ENCODE measurements at places on chromosomes 6 and 20.

DNA sequence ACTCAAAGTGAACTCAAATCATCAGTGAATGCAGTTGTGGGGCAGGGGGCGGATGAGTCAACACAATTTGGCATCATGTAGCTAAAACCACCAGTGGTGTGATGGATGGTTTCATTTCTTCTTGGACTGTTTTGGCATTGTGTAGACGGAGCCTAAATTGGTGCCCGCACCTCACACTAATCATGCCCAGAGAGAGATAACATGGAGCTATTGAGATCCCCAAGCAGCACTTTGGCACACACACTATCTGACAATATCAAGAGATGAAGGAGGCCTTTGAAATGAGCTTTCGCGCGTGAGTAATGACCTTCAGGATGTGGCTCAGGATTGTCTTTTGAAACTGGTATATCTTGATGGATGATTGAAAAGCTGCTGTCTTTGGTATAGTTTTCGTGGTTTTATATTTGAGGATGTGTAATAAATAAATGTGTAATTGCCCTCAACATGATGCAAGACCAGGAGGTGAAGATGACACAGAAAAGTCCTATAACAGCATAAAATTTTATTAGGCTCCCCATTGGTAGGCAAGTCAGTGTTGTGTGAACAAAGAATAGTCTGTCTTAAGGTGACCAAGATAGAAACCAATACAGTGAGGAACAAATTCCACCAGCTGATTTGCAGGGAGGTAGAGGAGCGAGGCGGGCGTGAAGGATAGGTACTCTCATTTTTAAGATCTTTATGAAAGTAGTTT, 174.2 kb downstream of the TSHZ2 start:
- DNase-seq = peak; percentile 73

DNA sequence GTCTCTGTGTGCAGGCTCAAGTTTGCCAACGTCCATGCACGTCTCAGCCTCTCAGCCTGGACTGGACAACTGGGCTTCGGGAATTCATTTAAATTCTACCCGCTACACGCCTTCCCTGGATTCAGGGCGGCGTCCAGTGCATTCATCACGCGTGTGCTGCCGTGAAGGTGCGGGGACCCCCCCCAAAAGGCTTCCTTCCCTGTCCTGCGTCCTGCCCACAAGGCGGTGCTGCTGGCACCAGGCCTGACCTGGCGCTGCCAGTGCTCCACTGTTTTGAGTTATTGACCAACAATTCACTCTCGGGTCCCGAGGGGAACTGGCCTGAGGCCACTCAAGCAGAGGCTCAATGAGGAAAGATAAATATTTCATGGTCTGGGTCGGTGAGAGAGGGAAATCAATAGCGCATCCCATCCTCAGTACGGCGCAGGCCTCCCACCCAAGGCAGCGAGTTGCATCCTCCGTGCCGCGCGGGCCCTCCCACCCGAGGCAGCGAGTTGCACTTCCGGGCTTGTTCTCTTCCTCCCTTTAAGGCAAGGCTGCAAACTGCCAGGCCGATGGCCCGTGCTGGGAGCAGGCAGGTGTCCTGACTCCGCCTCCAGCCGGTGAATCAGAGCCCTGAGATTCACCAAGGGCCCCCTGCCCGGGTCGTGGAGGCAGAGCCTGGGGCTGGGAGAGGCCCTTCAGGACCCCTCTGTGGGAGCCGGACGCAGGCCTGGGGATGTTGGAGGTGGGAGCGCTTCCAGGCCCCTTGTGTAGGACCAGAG, 22.8 kb upstream of the BHLHE23 start:
- peak; percentile 64 for DNase-seq

DNA sequence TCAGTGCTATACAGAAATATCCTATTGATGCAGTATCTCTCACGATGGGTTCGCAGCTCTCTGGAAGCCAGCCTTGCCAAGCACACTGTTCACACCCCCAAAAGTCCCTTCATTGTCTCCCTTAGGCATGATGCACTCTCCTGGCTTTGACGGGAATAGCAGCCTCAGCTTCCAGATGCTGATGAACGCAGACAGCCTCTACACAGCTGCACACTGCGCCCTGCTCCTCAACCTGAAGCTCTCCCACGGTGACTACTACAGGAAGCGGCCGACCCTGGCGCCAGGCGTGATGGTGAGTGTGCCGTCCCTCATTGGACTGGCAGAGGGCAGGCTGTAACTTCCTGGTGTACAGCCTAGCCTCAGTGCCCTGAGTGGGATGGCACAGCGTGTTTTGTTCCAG, 60.0 kb upstream of the PBOV1 start:
- no peak for DNase-seq

GRCh38 chr6:4610256-4610655, 165.9 kb upstream of the CDYL start:
- DNase-seq = no peak

- DNase-seq = peak; percentile 26
Measured at GRCh38 chr6:42279144-42279781, 61.6 kb upstream of the MRPS10 start.

DNA sequence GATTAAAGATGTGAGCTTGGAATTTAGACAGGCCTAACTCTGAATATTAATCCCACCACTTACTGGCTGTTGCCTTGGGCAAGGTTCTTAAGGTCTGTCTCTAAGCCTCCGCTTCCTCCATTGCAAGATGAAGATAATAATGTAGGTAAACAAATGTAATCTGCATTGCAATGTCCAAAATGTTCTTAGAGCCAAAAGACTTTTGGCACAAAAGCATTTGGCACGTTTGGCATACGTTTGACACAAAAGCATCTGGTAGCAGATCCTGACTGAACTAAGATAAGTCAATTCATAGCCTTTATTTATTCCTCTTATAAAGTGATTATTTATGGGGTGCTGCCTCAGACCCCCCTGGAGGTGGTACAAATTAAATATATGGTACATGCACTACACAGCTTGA, 229.9 kb upstream of the STXBP5 start:
- no peak for DNase-seq

- no peak for DNase-seq
Measured at GRCh38 chr20:4883051-4883450, 118.3 kb downstream of the SLC23A2 start.

- DNase-seq = no peak
Measured at GRCh38 chr6:21245488-21245887, 348.1 kb upstream of the SOX4 start.

DNA sequence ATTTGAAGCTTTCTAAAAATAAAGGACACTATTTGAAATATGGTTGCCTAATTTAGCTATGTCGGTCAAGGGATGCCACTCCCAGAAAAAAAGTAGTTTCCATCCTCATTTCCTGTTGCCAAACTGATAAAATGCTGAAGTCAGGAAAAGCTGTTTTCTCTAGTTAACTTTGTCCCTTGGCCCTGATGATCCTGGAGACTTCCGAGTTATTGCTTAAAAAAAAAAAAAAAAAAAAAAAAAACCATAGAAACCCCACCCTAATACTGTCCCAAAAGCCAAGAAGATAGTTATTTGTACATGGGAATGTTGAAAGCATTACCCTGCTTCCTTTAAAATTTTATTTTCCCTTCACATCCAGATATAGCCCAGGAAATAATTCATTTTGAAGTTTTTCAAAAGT, 236.7 kb downstream of the SOD2 start:
- no peak for DNase-seq

- no peak for DNase-seq
Measured at GRCh38 chr6:133408543-133408942, 167.4 kb downstream of the EYA4 start.

DNA sequence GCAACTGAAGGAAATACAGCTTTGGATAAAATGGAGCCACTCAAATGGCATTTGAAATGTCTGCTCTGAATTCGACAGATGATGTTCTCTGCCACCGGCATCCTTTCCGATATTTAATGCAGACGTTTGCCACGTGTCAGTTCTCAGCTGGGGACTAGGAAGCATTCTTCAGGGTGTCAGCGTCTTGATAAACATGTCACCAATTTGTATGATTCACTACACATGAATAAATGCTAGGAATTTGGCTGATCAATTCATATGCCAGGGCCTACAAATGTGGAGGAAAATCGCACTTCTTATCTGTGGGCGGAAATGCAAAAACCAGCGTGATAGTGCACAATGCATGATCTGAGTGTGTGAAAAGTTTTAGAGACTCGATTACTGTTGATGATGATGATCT, 169.5 kb downstream of the SLC24A3 start:
- no peak for DNase-seq

GRCh38 chr6:31479151-31479932, 18.6 kb upstream of the MICB start:
- DNase-seq = no peak

GRCh38 chr20:51171141-51171540, 148.2 kb upstream of the KCNG1 start:
- DNase-seq = no peak

GRCh38 chr20:63740070-63740626, 572 bp downstream of the SLC2A4RG start:
- DNase-seq = peak; percentile 40

DNA sequence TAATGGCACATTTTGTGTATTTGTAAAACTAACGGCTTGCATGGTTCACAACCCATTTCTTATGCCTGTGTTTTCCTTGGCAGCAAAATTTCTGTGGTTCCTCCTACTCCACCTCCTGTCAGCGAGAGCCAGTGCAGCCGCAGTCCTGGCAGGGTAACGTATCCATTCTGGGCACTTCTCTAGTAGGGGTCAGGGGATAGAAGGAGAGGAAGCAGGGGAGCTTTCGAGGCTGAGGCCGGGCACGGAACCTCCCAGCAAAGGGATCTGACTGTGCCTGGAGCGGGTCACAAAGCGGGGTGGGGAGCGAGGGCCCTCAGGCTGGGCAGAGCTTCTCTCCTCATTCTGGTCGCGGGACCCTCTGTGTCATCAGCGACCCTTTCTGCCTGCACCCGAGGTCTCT, 58.4 kb downstream of the SYTL3 start:
- DNase-seq = no peak

DNA sequence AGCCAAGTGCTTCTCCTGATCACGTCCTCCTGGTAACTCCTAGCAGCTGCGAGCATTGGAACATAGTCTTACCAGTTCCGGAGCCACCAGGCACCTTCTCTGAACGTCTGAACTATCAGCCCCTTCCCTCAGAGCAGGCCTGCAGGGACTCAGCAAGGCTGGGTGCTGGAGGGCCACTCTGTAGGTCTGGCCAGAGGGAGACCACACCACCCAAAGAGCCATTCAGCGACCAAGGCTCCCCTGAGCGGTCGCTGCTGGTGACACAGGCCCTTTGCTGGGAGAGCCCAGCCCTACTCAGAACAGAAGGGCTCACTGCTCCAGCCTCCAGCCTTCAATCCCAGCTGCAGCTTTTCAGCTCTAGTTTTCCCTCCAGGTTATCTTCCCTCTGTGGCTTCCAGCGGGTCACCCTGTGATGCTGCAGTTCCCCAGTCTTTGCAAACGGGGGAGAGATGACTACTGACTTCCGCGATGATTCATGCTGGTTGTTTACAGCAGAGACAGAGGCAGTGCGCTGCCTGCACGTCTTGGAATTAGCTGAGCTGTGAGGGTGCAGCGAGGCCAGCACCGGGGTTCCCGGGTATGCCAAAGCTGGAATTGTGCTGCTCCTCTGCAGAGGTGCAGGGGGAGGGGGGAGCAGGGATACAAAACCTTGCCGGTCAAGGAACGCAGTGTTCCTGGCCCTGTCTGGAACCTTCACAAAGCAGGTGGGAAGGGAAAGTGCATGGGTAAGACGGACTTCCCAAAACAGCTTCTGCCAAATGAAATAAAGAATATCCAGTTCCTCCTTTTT, 161.4 kb downstream of the LY86 start:
- DNase-seq = peak; percentile 79

- no peak for DNase-seq
Measured at GRCh38 chr20:62876501-62876901, 14.9 kb upstream of the TCFL5 start.

DNA sequence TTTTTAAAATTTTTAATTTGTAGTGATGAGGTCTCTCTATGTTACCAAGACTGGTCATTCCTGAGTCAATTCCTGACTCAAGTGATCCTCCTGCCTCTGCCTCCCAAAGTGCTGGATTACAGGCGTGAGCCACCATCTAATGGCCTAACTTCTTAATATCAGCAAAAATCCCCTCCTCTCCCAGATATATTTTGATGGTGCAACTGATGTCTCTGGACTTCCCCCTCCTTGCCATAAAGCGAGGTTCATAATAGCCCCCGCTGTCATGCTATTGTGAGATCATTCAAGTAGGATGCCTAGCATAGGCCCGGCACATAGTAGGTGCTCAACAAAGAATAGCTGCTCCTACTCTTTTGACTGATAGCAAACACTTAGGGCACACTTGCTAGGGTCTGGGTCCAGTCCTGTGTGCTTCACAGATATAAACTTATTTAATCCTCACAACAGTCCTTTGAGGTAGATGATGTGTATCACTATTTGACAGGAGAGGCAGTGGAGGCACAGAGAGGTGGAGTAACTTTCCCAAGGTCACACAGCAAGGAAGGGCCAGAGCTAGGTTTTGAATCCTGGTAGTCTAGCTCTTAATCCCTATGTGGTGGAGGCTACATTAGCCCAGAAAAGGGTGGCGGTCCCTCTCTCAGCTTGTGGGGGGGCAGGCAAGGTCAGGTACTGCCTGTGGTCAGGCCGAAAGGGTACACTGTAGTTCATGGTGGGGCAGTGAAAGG, 14.6 kb downstream of the SRC start:
- no peak for DNase-seq

DNA sequence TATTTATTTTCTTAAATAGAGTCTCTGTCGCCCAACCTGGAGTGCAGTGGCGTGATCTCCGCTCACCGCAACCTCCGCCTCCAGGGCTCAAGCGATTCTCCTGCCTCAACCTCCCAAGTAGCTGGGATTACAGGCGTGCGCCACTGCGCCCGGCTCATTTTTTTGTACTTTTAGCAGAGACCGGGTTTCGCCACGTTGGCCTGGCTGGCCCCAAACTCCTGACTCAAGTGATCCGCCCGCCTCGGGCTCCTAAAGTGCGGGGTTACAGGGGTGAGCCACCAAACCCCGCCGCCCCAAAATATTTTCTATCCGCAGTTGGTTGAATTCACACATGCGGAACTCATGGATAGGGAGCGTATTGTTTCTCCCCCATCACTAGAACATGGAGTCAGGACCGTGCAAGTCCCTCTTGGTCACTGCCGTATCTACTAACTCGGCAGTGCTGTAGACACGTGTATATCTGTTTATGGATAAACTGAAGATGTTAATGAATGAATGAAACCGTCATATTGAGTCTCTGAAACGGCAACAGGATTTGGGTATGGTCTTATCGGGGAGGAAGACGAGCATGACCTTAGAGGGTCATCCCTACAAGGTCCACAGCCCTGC, 904 bp downstream of the MKKS start:
- no peak for DNase-seq

DNA sequence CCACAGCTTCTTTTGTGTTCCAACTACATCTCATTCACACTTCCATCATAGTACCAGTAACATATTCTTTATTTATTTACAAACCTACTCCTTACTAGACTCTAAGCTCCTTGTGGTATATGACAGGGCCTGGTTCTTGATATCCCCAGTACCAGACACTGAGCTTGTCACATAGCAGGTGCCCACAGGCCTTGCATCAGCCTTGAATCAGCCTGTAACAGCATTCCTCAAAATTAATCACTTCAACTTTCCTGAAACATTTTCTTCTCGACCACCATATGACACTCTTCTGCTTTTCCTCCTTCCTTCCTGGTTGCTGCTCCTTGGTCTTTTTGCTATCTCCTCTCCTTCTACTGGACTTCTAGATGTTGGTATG, 24.7 kb upstream of the SRPK1 start:
- DNase-seq = no peak

All from activated naive CD4-positive, alpha-beta T cell treated with anti-CD3 and anti-CD28 coated beads for 36 hours (primary cell).